ENCODE measurements at places on chromosomes 1 and 21.

DNA sequence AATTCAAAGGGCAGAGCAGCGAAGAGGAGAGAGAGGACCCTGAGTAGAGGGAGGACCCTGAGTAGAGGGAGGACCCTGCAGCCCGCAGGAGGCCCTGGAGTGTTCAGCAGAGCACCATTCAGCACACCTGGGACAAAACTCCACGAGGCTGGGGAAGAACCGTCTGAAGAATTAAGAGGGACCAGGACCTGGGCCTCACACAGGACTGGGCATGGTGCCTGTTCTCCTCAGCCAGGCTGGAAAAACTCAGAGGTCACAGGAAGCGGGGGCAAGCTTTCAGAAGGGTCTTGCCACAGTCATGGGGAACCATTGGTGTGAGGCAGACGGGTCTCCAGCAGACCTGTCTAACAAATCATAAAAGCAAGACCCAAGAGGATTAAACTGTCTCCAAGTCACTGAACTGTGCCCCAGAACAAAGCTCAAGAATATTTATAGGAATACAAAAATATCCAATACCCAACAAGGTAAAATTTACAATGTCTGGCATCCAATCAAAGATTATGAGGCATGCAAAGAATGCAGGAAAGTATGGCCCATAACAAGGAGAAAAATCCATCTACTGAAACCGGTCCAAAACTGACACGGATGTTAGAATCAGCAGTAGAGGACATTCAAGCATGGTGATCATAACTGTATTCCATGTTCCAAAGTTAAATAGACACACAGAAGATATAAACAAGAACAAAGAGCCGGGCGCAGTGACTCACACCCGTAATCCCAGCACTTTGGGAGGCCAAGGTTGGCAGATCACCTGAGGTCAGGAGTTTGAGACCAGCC lies 30.6 kb downstream of the MORN1 start:
- DNase-seq = no peak

GRCh38 chr1:202002507-202002906 lies 7.9 kb upstream of the ELF3 start:
- DNase-seq = no peak

GRCh38 chr1:38273196-38273804 lies 226.7 kb upstream of the POU3F1 start:
- no peak for DNase-seq

DNA sequence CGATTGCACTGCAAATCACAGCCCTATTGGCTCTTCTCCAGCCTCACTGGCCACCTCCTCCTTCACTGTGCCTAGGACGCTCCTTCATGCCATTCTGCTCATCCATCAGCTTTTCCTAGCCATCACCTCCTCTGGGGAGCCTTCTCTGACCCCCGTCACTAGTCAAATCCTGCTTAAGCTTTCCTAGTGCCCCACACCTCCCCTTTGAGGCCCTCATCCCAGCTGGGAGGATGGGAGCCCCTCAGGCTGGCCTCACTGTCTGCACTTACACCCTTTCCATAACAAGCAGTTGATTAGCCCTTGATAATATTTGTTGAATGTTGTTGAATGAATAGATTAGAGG lies 50.7 kb downstream of the KLHDC7A start:
- DNase-seq = no peak

GRCh38 chr21:15686506-15686905 lies 43.3 kb upstream of the USP25 start:
- no peak for DNase-seq

GRCh38 chr1:233140974-233141373 lies 154.6 kb downstream of the PCNX2 start:
- DNase-seq = no peak

- no peak for DNase-seq
These were observed 19.9 kb downstream of the LCE3E start for GRCh38 chr1:152546704-152547103.

GRCh38 chr1:8752921-8753713 lies 64.3 kb downstream of the RERE start:
- no peak for DNase-seq

GRCh38 chr1:55127827-55128343 lies 87.3 kb downstream of the USP24 start:
- no peak for DNase-seq

GRCh38 chr1:116999596-116999995 lies 2.0 kb upstream of the CD101 start:
- no peak for DNase-seq

GRCh38 chr1:195186544-195186943 lies 1421.7 kb downstream of the KCNT2 start:
- no peak for DNase-seq

DNA sequence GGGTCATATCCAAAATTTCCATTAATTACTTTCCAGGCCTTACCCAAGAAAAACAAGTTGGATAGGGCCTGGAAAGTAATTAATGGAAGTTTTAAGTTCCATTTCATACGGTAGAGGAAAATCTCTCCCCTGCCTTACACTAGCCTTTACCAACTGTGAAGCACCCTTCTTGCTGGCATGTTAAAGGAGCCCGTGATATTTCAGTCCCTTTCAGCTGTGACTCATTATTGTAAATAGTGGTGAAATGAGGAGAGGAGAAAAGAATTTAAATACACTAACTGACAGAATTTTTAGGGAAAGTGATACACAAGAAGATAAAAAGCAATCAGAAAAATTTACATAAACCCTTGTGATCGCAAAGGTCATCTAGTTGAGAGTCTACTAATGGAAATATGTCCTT lies 20.3 kb upstream of the KAZN start:
- no peak for DNase-seq

DNA sequence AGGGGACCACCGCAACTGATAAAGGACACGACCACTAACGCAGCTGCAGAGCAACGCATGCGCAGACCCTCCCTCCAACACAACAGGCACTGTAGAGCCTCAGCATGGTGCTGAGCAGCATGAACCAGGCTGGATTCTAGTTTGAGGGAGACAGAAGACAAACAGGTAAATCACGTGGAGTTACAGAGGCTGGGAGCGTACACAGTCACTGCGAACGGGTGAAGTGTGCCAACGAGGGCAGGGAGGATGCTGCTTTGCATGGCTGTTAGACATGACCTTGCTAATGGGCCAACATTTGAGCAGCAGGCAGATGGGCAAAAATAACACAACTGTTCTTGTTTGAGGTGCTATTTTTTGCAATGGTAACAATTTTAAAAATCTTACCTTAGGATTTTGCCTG lies 55.2 kb upstream of the NADK start:
- DNase-seq = no peak
